ENCODE measurements at places on chromosomes 4 and X. TPM values are rescaled to one million over a fixed set of nuclear protein-coding genes. Genes with fewer than 3 reads are reported as not detected.

DNA sequence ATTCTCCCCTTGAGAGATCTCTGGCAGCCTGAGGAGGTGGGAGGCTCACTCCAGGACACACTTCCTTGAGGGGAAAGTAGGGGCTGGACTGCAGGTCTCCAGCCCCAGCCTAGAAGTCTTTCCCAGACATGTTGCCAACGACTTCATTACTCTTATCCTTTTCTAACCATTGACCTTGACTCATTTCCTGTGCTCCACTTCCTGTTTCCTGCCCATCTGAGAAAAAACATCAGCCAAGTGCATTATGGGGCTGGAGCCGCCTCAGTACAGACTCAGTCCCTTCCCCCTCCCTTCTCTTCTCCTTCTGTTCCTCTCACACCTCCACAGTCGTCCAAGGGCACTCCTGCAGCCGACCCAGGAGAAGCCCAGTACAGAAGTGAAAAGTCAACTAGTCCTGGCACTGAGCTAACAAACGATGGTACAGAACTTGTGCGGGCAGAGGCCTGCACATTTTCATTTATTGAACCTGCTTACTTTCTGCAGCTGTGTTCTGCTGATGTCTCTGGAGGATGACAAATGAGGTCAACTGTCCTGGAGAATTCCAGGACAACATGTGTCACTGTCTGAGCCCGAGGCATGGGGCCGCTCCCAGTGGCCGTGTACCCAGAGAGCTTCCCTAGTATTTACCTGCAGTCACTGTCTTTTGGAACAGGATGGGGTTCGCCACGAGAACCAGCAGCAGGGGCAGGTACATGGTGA is 20.1 kb downstream of the GPR143 start:
- no peak for DNase-seq
- H3K27ac ChIP-seq, result no peak overlapping the region
- H3K27me3 ChIP-seq, result peaks cover 2% of the 10 kb centered on the region
- no peaks in the 10 kb centered on the region for H3K4me1 ChIP-seq
- no peaks in the 10 kb centered on the region for H3K36me3 ChIP-seq

GRCh38 chr4:7890635-7891393 is 48.8 kb downstream of the AFAP1 start:
- H3K36me3 ChIP-seq, result no peaks in the 10 kb centered on the region
- no peak overlapping the region for H3K27ac ChIP-seq
- H3K27me3 ChIP-seq, result no peaks in the 10 kb centered on the region

DNA sequence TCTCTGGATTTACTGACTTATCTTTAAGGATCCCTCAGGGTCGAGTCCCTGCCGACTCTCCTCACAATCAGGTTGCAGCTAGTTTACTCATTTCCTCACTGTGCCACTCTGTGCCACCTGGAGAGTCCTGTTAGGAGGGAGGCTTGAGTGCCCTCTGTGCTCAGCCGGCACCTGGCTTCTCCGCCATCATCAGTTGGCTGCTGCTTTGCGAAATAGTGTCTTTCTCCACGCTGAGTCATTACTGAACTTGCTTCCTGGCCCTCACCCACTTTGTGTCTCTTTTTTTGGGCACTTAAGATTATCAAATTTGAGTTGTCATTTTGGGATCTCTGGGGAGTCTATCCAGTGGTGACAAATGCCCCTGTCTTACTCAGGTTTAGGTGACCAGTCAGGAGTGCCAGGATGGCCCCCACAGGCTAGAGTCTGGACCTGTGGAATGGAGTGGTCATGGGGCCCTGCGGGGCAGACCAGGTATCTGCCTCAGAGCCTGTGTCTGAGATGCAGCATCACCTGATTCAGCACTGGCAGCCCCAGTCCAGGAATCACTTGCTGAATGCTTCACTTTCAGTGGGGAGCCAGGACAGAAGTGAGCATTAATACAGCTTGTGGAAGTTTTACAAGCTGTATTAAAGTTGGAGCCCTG is 37.7 kb downstream of the JADE1 start:
- H3K36me3 ChIP-seq, result peaks cover 54% of the 10 kb centered on the region
- no peak overlapping the region for H3K27ac ChIP-seq
- no peak for DNase-seq
- H3K4me3 ChIP-seq, result no peak overlapping the region
- H3K27me3 ChIP-seq, result no peaks in the 10 kb centered on the region
- H3K4me1 ChIP-seq, result peaks cover 18% of the 10 kb centered on the region

DNA sequence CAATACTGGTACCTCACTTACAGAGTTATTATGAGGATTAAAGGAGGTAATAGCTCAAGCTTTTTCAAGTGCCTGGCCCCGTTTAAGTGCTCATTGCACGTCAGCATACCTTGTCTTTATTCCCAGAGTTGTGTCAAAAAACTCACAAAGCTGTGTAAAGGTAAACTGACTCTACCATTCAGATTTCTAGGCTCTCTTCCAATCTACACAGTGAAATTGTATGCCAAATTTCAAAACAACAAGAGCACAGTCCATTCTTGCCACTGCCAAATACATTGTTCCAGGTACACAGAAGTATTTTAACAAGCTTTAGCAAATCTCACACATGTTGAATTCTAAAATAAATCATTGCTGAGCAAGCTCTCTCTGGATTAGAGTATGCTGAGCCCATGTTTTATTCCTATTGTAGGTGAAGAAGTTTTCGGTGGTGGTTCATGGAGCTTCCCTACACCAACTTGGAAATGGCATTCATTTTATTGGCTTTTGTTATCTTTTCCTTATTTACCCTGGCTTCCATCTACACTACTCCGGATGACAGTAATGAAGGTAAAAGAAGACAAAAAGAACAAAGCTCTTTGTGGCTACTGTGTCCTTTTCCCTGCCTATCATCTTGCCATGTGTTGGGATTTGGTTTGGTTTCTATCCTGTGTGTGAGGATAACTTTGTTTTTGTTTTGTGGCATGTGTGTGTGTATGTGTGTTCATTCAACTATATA is 16.2 kb downstream of the SMIM31 start:
- H3K4me1 ChIP-seq, result no peaks in the 10 kb centered on the region
- no peak overlapping the region for H3K27ac ChIP-seq
- no peak for DNase-seq
- H3K4me3 ChIP-seq, result no peak overlapping the region
- no peaks in the 10 kb centered on the region for H3K27me3 ChIP-seq

GRCh38 chrX:10120828-10121227 is 35.9 kb upstream of the CLCN4 start:
- DNase-seq, result no peak
- peaks cover 5% of the 10 kb centered on the region for H3K4me1 ChIP-seq
- H3K27ac ChIP-seq, result no peak overlapping the region
- H3K27me3 ChIP-seq, result no peaks in the 10 kb centered on the region
- H3K4me3 ChIP-seq, result no peak overlapping the region
- H3K36me3 ChIP-seq, result peaks cover 39% of the 10 kb centered on the region

DNA sequence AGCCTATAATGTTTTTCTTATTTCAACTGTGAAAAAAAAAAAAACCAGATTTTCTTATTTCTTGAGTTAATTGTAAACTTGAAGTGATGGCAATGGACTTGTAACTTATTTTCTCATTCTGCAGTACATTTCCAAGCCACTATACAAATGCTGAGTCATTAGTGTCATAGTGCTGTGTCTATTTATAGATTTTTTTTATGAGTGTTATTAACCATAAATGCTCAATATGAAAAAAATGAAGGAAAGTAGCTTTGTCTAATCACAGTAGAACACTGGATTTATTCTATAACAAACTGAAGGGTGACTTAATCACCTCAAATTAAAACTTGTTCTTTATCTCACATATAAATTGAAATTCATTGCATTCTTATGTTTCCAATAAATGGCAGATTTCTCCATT is 718.6 kb downstream of the CCSER1 start:
- H3K36me3 ChIP-seq, result no peaks in the 10 kb centered on the region
- no peak overlapping the region for H3K27ac ChIP-seq
- no peak for DNase-seq
- H3K27me3 ChIP-seq, result no peaks in the 10 kb centered on the region
- no peaks in the 10 kb centered on the region for H3K4me1 ChIP-seq
- no peak overlapping the region for H3K4me3 ChIP-seq

DNA sequence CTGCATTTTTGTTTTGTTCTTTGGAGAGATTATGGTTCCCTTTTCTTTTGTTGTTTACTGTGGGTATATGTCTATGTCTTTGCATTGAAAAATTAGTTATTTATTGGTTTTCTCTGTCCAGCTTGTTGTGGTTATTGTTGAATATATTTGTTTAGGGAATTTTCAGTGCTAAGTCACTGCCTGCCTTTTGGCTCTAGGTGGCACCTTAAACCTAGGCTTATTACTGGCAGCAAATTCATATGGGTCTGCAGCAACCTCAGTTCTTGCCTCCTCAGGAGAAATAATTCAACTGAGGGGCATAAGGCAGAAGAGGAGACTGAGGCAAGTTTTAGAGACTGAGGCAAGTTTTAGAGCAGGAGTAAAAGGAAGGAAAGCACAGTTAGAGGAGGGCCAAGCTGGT is 1157.3 kb upstream of the AGA start:
- no peaks in the 10 kb centered on the region for H3K4me1 ChIP-seq
- no peak overlapping the region for H3K27ac ChIP-seq
- DNase-seq, result no peak
- no peak overlapping the region for H3K4me3 ChIP-seq
- H3K27me3 ChIP-seq, result no peaks in the 10 kb centered on the region
- no peaks in the 10 kb centered on the region for H3K36me3 ChIP-seq

DNA sequence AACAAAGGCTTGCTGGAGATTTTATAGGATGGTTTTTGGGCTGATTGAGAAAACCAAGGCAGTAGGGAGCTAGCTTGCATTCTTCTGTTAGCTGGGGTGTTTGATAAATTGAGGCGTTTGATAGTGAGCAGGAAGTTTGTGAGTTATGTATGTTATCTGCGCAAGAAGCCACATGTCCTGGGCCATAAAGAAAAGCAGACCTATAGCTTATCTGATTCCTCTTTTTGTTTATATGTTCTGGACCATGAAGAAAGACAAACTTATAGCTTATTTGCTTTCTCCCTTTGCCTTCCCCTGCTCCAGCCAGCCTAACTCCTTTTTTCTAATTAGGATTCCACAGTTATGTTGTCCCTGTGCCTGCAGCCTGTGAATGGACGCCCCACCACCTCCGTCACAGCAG is 9.2 kb downstream of the HNRNPH2 start:
- no peak for DNase-seq
- H3K4me3 ChIP-seq, result no peak overlapping the region
- peaks cover 3% of the 10 kb centered on the region for H3K36me3 ChIP-seq
- H3K27ac ChIP-seq, result peak overlapping the region; percentile 81
- H3K27me3 ChIP-seq, result peaks cover 10% of the 10 kb centered on the region

GRCh38 chr4:185441479-185441878 is 15.7 kb upstream of the UFSP2 start:
- H3K4me3 ChIP-seq, result no peak overlapping the region
- no peak overlapping the region for H3K27ac ChIP-seq
- no peaks in the 10 kb centered on the region for H3K36me3 ChIP-seq
- H3K27me3 ChIP-seq, result no peaks in the 10 kb centered on the region
- H3K4me1 ChIP-seq, result no peaks in the 10 kb centered on the region

- H3K4me3 ChIP-seq, result no peak overlapping the region
- no peak for DNase-seq
- H3K36me3 ChIP-seq, result no peaks in the 10 kb centered on the region
These were observed 28.8 kb upstream of the EGFL6 start for GRCh38 chrX:13540602-13541001.

- no peak overlapping the region for H3K27ac ChIP-seq
- H3K4me1 ChIP-seq, result no peaks in the 10 kb centered on the region
- H3K4me3 ChIP-seq, result no peak overlapping the region
These were observed 558.2 kb upstream of the NDST4 start for GRCh38 chr4:115671581-115671980.

DNA sequence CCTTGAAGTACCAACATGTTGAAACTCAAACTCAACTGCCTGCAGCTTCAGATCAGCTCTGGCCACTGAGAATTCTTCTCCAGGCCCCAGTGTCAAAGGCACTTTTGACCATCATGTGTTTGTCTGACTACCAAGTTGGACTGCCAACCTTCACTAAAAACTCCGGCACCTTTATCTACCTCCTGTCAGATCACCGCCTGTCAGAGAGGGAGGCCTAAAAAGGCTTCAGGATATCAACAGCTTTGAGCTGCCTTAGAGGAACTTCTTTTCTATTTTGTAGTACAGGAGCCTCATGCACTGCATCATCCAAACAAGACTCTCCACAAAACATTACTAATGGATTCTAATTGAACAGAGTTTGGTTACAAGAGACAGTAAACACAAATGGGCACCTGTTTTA is 2.8 kb downstream of the ACSL1 start:
- H3K4me1 ChIP-seq, result peaks cover 12% of the 10 kb centered on the region
- no peak for DNase-seq
- H3K36me3 ChIP-seq, result no peaks in the 10 kb centered on the region
- H3K27me3 ChIP-seq, result peaks cover 29% of the 10 kb centered on the region
- H3K27ac ChIP-seq, result no peak overlapping the region

DNA sequence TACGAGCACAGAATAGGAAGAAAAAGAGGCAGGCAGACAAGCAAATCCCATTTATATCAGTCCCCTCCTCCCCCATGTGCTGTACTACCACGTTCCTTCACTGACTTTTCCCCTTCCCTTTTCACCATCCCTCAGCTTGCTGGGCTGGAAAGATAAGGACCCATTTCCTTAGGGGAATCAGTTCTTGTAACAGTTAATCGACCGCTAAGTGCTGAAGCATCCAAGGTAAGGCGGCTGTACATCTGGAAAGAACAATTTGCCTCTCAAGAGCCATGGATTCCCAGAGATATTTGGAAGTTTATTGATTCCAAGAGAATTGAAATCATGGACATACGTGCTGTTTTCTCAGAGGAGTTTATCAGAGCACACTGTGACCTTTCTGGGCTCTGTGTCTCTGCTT is 1688.0 kb downstream of the STIM2 start:
- H3K36me3 ChIP-seq, result no peaks in the 10 kb centered on the region
- no peaks in the 10 kb centered on the region for H3K27me3 ChIP-seq
- no peak overlapping the region for H3K27ac ChIP-seq
- DNase-seq, result peak; percentile 78

- no peak overlapping the region for H3K27ac ChIP-seq
- H3K36me3 ChIP-seq, result no peaks in the 10 kb centered on the region
- no peak overlapping the region for H3K4me3 ChIP-seq
- H3K4me1 ChIP-seq, result no peaks in the 10 kb centered on the region
- no peak for DNase-seq
These were observed 18.4 kb downstream of the IL21 start for GRCh38 chr4:122602277-122603142.

GRCh38 chr4:80043541-80043940 is 29.5 kb downstream of the ANTXR2 start:
- H3K4me3 ChIP-seq, result no peak overlapping the region
- H3K27ac ChIP-seq, result no peak overlapping the region
- DNase-seq, result no peak
- no peaks in the 10 kb centered on the region for H3K36me3 ChIP-seq

DNA sequence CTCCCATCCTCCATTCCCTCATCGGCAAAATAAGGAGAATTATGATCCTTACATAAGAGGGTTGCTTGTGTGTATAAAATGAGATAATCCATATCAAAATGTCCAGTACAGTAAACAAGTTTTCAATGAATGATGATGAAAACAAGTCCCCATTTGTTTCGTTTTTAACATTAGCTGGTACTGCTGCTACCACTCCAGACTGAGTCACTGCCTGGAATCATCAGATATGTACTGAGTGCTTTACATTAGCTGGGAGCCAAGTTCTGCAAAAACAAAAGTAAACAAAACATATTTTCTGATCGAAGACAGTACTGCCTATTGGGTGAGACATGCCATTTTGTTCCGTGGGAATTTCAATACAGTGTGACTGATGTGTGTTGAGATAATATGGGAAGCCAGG is 123.2 kb upstream of the IGFBP7 start:
- no peak overlapping the region for H3K4me3 ChIP-seq
- peaks cover 3% of the 10 kb centered on the region for H3K4me1 ChIP-seq
- no peak for DNase-seq

RIPPLY1 gene
- not detected for total RNA-seq

RAB9B gene
- total RNA-seq, result 35.8 TPM

P2RY8 gene
- 0.39 TPM for total RNA-seq

CT45A3 gene
- not detected for total RNA-seq

TMPRSS11D gene
- not detected for total RNA-seq

GPC3 gene
- 70.5 TPM for total RNA-seq

CSAG3 gene
- not detected for total RNA-seq

USP17L27 gene
- total RNA-seq, result not detected

SPANXD gene
- total RNA-seq, result not detected

QDPR gene
- 52.7 TPM for total RNA-seq

NPY1R gene
- 24.4 TPM for total RNA-seq
